ENCODE measurements at places on chromosomes 1 and 21. TPM values are rescaled to one million over a fixed set of nuclear protein-coding genes. Genes with fewer than 3 reads are reported as not detected.

GRCh38 chr1:26696654-26697430 lies 1.0 kb downstream of the ARID1A start:
- DNase-seq = no peak

Gene GSTM1
- not detected for polyA plus RNA-seq

Gene SPATA21
- polyA plus RNA-seq = 0.09 TPM

- no peak for DNase-seq
These were observed 99.0 kb downstream of the IER5 start for GRCh38 chr1:181187337-181188126.

- DNase-seq = no peak
These were observed 35.8 kb downstream of the PTPRF start for GRCh38 chr1:43566382-43567044.

- peak; percentile 61 for DNase-seq
These were observed 10.6 kb downstream of the FCMR start for GRCh38 chr1:206911064-206911663.

DNA sequence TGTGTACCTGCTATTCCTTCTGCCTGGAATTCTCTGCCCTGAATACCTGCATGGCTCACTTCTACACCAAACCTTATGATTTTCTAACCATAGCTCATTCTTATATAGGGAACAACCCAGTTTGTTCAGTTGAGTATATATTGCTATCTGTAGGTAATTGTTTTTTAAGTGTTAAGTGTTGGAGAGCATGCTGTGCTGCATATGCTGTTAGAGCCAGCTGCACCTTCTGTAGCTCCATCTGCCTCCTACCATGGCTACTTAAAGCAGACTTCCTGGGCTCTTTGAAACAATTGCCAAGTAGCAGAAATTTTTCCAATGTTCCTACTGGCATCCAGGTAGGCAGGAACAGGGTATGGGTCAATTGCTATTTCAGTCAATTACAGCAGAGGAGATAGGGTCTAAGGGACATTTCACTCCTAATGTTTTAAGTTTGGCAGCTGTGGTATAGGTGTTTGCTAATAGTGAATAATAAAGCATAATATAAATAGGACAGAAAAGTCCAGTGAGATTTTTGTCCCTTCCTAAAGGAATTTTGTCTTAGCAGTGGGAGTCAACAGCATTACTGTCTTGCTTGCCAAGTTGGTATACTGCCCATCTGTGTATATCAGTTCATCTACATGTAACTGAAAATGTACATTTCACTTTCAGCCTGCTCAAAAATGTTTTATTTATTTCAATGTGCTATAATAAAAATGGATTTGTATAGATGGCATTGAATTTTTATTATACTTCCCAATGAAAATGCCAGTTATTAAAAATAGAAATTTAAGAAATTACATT lies 34.0 kb upstream of the C1orf115 start:
- no peak for DNase-seq

- DNase-seq = no peak
These were observed 41.6 kb downstream of the ARHGEF16 start for GRCh38 chr1:3495776-3496745.

DNA sequence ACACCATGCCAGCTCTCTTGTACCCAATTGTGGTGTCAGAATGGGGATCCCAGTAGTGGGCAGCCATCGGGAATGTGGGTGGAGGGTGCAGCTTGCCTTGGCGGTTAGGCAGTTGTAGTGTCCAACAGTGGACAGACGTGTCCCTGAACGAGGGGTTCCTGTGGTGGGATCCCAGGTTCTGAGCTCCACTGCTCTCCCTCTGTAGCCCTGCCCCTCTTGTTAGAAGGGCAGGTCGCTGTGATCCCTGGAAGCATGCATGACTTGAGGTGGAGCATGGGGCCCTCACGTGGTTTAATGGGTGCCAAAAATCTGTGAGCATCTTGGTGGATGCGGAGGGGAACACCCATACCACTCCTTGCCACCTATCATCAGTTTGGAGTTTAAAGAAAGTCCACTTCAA lies 4.3 kb downstream of the GALNT2 start:
- DNase-seq = no peak

GRCh38 chr1:172955161-172955815 lies 95.5 kb downstream of the TNFSF18 start:
- no peak for DNase-seq

GRCh38 chr1:14435368-14436023 lies 163.0 kb upstream of the KAZN start:
- no peak for DNase-seq

DNA sequence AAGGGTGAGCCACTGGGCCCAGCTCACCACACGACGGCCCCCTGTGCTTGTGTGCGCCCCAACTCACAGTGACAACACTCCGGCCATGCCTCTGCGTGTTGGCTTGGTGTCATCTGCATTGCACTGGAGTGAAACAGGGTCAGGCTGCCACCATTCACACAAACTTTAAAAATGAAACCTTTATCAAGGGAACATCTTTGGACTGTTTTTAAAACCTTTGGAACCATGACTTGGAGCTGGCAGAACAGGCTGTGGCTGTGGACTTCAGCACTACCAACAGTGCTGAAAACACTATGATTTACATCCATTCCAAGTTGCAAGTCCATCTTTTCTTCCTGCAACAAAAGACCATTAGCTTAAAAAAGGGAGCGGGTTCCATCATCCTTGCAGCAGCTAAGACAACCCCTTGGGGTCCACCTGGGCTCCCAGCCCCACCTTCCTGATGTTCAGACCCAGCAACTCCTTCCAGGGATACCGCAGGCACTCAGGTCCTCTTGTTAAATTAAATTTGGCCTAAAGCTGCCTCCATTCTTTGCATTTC lies 25.6 kb downstream of the POFUT2 start:
- DNase-seq = no peak

Measured in A549 (cell line).